ENCODE measurements at places on chromosomes 1 and 21. TPM values are rescaled to one million over a fixed set of nuclear protein-coding genes. Genes with fewer than 3 reads are reported as not detected.
A peak's percentile ranks its signal among the peaks of the same experiment; 100 is the strongest.

The GPR37L1 gene
- total RNA-seq = not detected

The PIGV gene
- total RNA-seq = 20.3 TPM

The NPHS2 gene
- not detected for total RNA-seq

The BNIPL gene
- 2.2 TPM for total RNA-seq

- H3K4me3 ChIP-seq = no peak overlapping the region
- H3K4me1 ChIP-seq = no peaks in the 10 kb centered on the region
- H3K27me3 ChIP-seq = no peaks in the 10 kb centered on the region
- no peak overlapping the region for H3K27ac ChIP-seq
- DNase-seq = no peak
These were observed 98.4 kb upstream of the TNR start for GRCh38 chr1:175841738-175842187.

DNA sequence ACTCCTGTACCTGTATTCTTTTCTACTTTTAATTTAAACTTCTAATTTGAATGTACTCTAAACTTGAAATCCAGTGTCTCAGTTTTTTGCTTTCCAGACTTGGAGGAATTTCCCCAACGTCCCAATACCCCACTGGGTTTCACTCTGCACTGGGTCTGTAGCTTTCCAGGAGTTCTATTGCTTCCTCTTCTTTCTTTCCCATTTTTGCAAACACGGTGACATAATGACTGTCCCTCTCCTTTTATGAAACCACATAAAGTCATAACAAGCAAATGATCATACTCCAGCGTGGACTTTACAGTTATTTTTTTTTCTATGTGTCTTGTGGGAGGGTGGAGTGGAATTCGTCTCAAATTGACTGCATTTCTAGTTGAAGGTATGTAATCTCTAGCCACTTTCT, 97.1 kb downstream of the FASLG start:
- no peak overlapping the region for H3K4me3 ChIP-seq
- H3K4me1 ChIP-seq = no peaks in the 10 kb centered on the region
- no peaks in the 10 kb centered on the region for H3K27me3 ChIP-seq
- no peak for DNase-seq

DNA sequence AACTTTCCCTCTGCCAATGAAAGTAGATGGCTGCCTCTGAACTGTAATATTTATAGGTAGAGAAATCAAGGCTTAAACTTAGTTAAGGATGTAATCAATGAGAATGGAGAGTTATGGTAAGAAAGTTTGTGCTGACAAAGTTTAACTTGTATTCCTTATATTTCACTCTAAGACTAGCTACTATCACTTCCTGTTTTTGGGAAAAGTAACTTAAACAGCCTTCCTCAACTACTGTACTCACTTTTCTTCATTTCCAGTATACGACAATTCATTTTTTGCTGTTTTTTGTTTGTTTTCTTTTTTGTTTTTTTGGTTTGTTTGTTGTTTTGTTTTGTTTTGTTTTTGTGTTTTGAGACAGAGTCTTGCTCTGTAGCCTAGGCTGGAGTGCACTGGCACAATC, 3.7 kb downstream of the RGS18 start:
- no peak overlapping the region for H3K27ac ChIP-seq
- H3K4me1 ChIP-seq = peaks cover 10% of the 10 kb centered on the region
- H3K27me3 ChIP-seq = no peaks in the 10 kb centered on the region

DNA sequence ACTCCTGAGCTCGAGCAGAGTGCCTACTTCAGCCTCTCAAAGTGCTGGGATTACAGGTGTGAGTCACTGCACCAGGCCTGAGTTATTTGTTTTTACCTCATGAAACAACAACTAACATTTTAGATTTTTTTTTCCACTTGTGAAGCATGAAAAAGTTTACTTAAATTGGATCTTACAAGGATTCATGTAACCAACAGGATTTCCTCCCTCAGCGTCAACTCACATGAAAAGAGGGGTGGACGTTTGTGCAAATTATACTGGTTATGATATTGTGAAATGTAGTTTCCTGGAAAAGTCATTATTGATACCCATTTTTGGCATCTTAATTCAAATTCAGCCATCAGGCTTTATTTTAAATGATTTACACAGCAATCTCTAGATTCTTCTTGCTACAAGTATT, 6.5 kb downstream of the CNST start:
- no peaks in the 10 kb centered on the region for H3K36me3 ChIP-seq
- no peaks in the 10 kb centered on the region for H3K27me3 ChIP-seq
- H3K27ac ChIP-seq = peak overlapping the region; percentile 2
- no peak for DNase-seq

DNA sequence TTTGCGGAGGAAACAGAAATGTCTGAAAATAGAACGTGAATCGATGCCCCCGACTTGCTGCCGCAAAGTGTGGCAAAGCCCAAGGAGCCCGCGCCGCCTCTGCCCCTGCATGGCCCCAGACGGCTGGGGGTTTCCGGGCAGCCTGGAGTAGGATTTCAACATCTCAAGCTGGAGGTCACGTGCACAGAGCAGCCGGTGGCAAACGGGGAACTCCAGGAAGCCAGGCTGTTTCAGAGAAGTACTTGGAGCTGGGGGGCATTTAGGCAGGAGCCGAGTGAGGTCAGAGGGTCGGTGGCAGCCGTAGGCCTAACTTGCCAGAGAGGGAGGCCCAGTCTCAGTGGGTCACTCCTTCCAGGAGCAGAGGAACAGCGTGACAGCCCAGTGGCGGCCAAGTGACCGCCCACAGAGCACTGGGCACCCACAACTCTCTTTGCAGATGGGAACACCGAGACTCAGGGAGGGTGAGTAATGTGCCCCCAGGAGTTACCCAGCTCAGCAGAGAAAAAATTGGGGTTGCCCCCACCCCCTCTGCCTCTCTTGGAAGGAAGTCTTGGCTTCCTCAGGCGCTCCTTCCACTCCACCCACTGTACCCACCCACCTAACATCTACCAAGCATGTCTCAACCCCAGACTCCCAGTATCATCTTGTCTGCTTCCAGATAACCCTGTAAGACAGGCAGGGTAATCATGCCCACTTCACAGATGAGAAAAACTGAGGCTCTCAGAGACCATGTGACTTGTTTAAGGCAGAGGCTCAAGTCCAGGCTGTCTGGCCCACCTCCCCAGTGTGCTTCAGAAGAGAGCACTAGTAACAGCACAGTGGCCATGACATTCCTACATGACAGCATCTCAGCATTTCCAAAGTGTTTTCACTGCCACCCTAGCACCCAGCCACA, 179.4 kb downstream of the HIVEP3 start:
- peaks cover 37% of the 10 kb centered on the region for H3K4me1 ChIP-seq
- H3K27me3 ChIP-seq = no peaks in the 10 kb centered on the region
- peak overlapping the region; percentile 17 for H3K27ac ChIP-seq
- DNase-seq = peak; percentile 74

DNA sequence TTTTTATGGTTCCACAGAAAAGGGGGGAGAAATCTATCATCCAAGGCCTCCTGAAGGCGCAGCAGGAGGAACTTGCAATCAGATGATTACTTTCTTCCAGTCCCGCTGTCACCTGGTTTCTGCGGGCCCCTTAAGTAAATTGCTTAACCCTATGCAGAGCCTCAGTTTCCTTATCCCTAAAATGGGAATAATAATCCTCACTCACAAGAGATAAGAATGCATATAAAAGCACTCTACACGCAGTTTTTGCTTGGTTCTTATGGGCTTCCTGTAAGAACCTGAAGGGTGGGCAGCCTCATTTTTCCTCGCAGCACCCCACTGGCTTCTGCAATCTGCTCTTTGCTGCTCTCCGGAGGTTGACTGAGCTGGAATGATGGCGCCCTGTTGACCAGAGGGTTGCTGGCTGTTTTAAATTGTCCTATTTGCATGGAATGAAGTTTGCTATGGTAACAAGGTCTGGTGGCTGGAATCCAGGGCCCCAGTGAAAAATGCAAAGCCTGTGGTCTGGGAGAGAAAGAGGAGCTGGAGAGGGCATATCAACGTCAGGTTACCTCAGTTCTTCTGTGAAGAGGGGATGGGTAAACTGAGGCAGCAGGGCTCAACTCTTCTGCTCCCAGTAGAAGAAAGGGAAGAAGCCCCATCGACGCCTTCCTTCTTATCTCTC, 1.0 kb upstream of the KAZN start:
- no peaks in the 10 kb centered on the region for H3K4me1 ChIP-seq
- H3K27me3 ChIP-seq = peaks cover 27% of the 10 kb centered on the region
- no peak overlapping the region for H3K4me3 ChIP-seq
- H3K27ac ChIP-seq = no peak overlapping the region
- DNase-seq = no peak

DNA sequence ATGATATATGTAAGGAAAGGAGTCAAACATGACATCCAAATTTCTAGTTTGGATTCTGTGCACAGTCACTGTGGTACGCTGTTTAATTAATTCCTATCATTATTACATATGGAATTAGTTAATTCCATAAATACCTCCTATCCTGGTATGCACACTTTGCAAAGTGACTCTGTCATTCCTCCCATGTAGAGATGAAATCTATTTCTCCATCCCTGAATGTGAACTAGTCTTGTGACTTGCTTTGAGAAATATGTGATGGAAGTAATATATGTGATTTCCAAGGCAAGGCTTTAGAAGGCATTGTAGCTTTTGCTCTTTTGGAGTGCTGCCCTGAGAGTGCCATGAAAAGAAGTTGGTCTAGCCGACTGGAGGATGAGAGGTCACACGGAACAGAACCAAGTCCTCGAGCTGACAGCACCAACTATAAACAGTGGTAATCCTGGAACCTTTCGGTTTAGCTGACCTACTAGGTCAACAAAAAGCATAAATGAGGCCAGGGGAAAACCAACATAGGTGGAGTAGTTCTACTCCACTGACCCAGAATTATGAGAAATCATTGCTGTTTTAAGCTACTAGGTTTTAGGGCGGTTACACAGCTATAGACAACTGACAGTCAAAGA, 1.5 kb downstream of the SELENOF start:
- no peak for DNase-seq
- H3K4me1 ChIP-seq = peaks cover 17% of the 10 kb centered on the region
- no peaks in the 10 kb centered on the region for H3K27me3 ChIP-seq
- no peak overlapping the region for H3K4me3 ChIP-seq
- no peak overlapping the region for H3K27ac ChIP-seq

- H3K4me1 ChIP-seq = no peaks in the 10 kb centered on the region
- H3K27me3 ChIP-seq = peaks cover 45% of the 10 kb centered on the region
- no peaks in the 10 kb centered on the region for H3K36me3 ChIP-seq
- no peak for DNase-seq
- H3K27ac ChIP-seq = no peak overlapping the region
- H3K4me3 ChIP-seq = no peak overlapping the region
These were observed 84.7 kb downstream of the FBXO2 start for GRCh38 chr1:11569551-11569950.

- H3K4me1 ChIP-seq = no peaks in the 10 kb centered on the region
- H3K27ac ChIP-seq = no peak overlapping the region
- H3K36me3 ChIP-seq = no peaks in the 10 kb centered on the region
- DNase-seq = peak; percentile 21
These were observed 10.9 kb downstream of the ERRFI1 start for GRCh38 chr1:8015036-8015808.

All from T-cell (primary cell).